ENCODE measurements at places on chromosomes 2 and 18.

DNA sequence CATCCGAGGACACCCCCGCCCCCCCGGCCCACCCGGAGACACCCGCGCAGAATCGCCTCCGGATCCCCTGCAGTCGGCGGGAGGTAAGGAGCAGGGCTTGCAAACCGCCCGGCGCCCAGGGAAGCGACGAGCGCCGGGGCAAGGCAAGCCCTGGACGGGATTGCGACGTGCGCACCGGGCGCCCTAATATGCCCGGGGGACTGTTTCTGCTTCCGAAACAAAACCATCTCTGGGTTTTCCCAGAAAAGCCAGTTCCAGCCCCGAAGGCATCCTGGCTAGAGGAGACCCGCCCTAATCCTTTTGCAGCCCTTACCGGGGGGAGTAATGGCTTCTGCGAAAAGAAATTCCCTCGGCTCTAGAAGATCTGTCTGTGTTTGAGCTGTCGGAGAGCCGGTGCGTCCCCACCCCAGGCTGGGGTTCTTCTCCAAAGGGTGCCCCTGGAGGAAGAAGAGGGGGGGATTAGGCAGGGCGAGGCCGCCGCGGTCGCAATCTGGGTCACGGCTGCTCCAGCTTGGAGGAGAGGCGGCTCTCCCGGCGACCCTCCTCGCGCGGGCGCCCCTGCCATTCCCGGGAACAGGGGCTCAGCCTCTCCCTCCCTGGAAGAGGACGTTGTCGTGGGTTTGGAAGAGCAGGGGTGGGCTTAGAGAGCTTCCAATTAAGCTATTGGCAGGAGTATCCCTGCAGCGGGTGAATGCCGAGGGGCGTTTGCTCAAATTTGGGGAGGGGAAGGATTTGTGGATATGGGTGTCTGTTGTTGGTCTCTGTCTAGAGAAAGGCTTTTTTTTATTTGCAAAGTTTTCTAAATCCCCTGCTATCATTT lies 521 bp downstream of the MYCN start:
- peaks cover 52% of the 10 kb centered on the region for H3K4me1 ChIP-seq
- no peaks in the 10 kb centered on the region for H3K36me3 ChIP-seq
- no peak for DNase-seq
- H3K4me3 ChIP-seq = peak overlapping the region; percentile 73
- H3K27ac ChIP-seq = peak overlapping the region; percentile 44
- peaks cover 57% of the 10 kb centered on the region for H3K27me3 ChIP-seq

- no peak overlapping the region for H3K27ac ChIP-seq
- no peak for DNase-seq
- no peaks in the 10 kb centered on the region for H3K36me3 ChIP-seq
- H3K27me3 ChIP-seq = peaks cover 100% of the 10 kb centered on the region
Measured at GRCh38 chr2:73291093-73291460, 2.3 kb downstream of the EGR4 start.

- no peak overlapping the region for H3K27ac ChIP-seq
- no peak for DNase-seq
- H3K4me1 ChIP-seq = peaks cover 4% of the 10 kb centered on the region
- H3K4me3 ChIP-seq = no peak overlapping the region
- H3K27me3 ChIP-seq = peaks cover 15% of the 10 kb centered on the region
Measured at GRCh38 chr2:238910751-238911351, 63.0 kb downstream of the TWIST2 start.

DNA sequence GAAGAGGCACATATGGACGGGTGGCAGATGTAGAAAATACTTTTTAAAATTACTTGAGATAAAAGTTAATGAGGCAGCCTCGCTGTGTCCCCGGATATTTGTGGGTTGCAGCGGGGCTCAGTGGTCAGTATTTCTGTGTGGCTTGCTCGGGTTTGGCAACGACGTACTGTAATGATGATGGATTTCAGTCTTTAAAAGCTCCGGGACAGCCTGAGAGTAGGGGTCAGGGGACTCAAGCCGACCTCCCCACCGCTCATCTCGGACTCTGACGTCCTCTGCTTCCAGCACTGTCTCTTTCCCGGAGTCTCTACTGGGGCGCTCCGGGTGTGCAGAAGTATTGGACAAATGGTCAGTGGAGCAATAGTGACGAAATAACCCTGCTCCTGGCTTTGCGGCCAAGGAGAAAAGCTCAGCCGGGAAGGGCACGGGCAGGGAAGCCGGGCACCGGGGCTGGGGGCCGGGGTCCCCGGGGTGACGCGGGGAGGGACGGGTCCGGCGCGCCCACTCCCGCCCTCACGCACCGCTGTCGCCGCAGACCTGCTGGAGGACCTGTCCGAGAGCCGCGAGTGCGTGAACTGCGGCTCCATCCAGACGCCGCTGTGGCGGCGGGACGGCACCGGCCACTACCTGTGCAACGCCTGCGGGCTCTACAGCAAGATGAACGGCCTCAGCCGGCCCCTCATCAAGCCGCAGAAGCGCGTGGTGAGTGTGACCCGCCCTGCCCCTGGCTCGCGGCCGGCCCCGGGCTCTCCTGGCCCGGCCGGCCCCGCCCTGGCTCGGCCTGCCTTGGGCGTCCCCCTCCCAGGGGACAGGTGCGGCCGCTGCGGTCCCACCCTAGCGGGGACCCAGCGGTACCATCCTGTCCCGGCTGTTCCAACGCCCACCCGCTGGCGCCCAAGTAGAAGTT lies 7.3 kb downstream of the GATA6 start:
- peaks cover 42% of the 10 kb centered on the region for H3K36me3 ChIP-seq
- peak overlapping the region; percentile 99 for H3K4me3 ChIP-seq
- no peaks in the 10 kb centered on the region for H3K27me3 ChIP-seq
- peak overlapping the region; percentile 100 for H3K27ac ChIP-seq

DNA sequence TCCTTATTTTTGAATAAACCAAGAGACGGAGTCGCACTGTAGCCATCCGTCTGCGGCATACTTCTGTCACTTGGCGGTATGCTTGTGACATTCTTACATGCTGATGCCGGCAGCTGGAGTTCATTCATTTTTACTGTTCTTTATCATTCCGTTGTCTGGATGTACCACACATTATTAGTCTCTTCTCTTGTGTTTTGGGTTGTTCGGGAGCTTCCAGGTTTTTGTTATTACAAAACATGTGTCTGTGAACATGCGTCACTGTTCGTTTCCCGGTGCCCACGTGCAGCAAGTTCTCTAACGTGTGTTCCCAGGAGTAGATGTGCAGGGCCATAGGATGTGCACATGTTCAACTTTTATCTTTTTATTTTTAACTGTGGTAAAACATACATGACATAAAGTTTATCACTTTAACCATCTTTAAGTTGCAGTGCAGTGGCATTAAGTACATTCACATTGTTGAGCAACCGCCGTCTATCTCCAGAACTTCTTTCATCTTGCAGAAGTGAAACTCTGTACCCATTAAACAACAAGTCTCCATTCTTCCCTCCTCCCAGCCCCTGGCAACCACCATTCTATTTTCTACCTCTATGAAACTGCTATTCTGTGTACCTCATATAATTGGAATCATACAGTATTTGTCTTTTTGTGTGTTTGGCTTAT lies 40.1 kb downstream of the MTCL1 start:
- H3K36me3 ChIP-seq = no peaks in the 10 kb centered on the region
- no peak overlapping the region for H3K4me3 ChIP-seq
- DNase-seq = no peak
- no peaks in the 10 kb centered on the region for H3K27me3 ChIP-seq
- H3K4me1 ChIP-seq = no peaks in the 10 kb centered on the region

GRCh38 chr2:234533626-234534025 lies 36.7 kb upstream of the ARL4C start:
- no peak for DNase-seq
- H3K4me1 ChIP-seq = no peaks in the 10 kb centered on the region
- H3K4me3 ChIP-seq = no peak overlapping the region
- no peak overlapping the region for H3K27ac ChIP-seq
- H3K36me3 ChIP-seq = no peaks in the 10 kb centered on the region

DNA sequence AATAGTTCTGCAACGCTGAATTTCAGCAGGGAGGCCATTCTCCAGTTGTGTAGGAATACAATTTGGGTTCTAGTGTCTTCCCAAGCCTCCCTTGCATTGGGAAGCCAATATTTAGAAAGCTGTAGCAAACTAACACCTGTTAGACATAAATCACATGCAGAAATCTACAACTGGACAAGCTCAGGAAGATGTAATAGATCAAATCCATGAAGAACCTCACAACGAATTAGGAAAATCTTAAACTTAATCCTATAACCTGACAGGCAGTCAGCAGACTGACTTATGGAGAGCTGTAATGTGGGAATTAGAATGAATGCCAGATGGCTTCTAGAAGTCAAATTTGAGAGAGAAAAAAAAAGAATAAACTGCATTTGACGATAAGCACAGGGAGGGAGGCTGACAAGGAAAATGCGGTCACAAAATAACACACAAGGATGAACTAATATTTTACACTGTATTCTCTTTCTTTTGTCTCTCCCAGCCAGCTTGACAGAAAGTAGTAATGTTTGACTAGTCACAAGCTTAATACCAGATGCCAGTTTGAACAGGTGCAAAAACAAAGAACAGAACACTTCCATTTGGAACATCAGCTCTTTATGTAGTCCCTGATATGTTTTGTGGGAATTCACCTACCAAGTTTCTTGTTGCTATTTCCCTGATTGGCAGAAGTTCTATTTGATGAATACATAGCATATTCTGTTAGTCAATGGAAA lies 50.8 kb upstream of the FANCL start:
- DNase-seq = no peak
- H3K36me3 ChIP-seq = no peaks in the 10 kb centered on the region
- H3K27ac ChIP-seq = no peak overlapping the region
- no peaks in the 10 kb centered on the region for H3K4me1 ChIP-seq

GRCh38 chr2:43340066-43340465 lies 113.7 kb upstream of the ZFP36L2 start:
- peak overlapping the region; percentile 89 for H3K27ac ChIP-seq
- H3K27me3 ChIP-seq = no peaks in the 10 kb centered on the region
- peaks cover 68% of the 10 kb centered on the region for H3K4me1 ChIP-seq
- H3K4me3 ChIP-seq = no peak overlapping the region
- no peaks in the 10 kb centered on the region for H3K36me3 ChIP-seq

- no peaks in the 10 kb centered on the region for H3K4me1 ChIP-seq
- peak overlapping the region; percentile 62 for H3K4me3 ChIP-seq
Measured at GRCh38 chr2:104378853-104379374, 475.0 kb upstream of the POU3F3 start.

GRCh38 chr2:25497229-25497917 lies 155.6 kb upstream of the DNMT3A start:
- H3K4me3 ChIP-seq = no peak overlapping the region
- no peaks in the 10 kb centered on the region for H3K36me3 ChIP-seq
- DNase-seq = no peak
- H3K27ac ChIP-seq = no peak overlapping the region
- H3K27me3 ChIP-seq = no peaks in the 10 kb centered on the region

DNA sequence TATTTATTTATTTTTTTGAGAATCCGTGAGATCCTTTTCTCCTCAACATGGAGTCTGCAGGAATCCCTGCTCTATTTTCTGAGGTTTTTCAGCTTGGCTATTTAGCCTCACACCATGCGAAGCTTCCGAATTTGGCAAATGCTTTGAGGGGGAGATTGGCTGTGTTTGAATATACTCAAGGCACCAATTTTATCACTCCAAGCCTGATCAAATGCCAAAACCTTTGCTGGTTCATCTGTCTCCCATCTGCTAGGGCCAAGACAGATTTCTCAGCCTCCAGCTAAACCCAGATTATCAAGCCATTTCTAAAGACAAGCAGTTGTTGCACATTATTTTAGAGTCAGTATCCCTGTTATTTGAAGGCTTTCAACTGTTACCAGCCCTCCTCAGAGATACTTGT lies 295.7 kb downstream of the XIRP2 start:
- H3K27ac ChIP-seq = no peak overlapping the region
- H3K36me3 ChIP-seq = no peaks in the 10 kb centered on the region
- peaks cover 25% of the 10 kb centered on the region for H3K4me1 ChIP-seq
- H3K27me3 ChIP-seq = no peaks in the 10 kb centered on the region

DNA sequence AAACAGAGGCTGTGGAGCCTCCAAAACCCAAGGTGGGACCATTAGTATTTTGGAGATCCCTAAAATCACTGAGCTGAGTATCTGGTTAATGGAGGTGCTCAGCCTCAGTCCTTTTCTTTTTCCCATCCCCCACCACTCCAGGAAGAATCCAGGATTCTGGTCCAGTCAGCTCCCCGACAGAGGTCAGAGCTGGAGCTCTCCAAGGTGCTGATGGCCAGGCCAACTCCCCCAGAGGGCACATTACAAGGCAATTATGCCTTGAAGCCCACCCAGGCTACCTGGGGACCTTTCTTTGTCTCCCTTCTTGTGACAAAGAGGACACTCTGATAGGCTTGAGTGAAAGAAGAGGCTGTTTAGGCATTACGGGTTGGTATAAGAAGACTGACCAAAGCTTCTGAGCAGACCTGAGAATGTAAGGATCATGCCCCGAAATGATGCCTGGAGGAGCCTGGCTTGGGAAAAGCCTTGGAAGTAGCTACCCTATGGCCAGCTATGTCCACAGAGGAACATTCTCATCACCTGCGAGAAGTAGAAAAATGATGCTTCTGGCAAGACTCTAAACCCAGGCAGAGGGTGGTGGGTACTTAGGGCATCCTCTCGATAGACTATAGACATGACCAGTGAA lies 102.5 kb upstream of the LDAH start:
- no peaks in the 10 kb centered on the region for H3K36me3 ChIP-seq
- H3K27me3 ChIP-seq = peaks cover 37% of the 10 kb centered on the region
- DNase-seq = no peak
- H3K27ac ChIP-seq = no peak overlapping the region
- H3K4me1 ChIP-seq = no peaks in the 10 kb centered on the region
- H3K4me3 ChIP-seq = no peak overlapping the region

- H3K27me3 ChIP-seq = no peaks in the 10 kb centered on the region
- no peak for DNase-seq
- peaks cover 33% of the 10 kb centered on the region for H3K4me1 ChIP-seq
- peak overlapping the region; percentile 63 for H3K27ac ChIP-seq
Measured at GRCh38 chr18:22335731-22336198, 82.0 kb downstream of the CTAGE1 start.

DNA sequence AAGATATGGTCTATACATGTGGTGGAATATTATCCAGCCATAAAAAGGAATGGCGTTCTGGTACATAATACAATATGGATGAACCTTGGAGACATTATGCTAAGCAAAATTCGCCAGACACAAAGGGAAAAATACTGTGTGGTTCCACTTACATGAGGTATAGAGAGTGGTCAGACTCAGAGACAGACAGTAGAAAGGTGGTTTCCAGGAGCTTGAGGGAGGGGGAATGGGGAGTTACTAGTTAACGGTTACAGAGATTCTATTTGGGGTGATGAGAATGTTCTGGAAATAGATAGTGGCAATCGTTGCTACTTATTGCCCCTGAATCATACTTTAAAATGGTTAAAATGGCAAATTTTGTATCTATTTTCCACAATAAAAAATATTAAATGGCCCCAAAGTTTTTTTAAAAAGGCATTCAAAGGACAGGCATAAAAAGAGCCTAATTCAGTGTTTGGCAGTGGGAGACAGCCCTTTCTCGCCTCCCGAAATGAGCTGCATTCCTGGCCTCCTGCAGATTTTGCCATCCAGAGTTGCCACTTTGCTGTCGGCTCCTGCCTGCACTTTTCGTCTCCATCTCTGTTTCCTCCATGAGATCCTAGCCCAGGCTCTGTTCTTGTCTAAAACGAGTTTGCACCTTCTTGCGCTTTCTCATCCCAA lies 13.5 kb downstream of the TNFRSF11A start:
- no peak for DNase-seq
- H3K4me3 ChIP-seq = no peak overlapping the region
- H3K36me3 ChIP-seq = no peaks in the 10 kb centered on the region
- H3K27me3 ChIP-seq = peaks cover 74% of the 10 kb centered on the region
- H3K4me1 ChIP-seq = no peaks in the 10 kb centered on the region

All from left ventricle myocardium inferior (tissue), 1 donor.